ENCODE measurements at places on chromosomes 4 and X. TPM values are rescaled to one million over a fixed set of nuclear protein-coding genes. Genes with fewer than 3 reads are reported as not detected.

The SLC4A4 gene
- total RNA-seq: 12.5 TPM

The ZC4H2 gene
- total RNA-seq: 4.7 TPM

The NKX1-1 gene
- total RNA-seq: not detected

The NDUFB11 gene
- total RNA-seq: 55.3 TPM

The CRMP1 gene
- under 0.01 TPM for total RNA-seq

The PRKG2 gene
- 0.64 TPM for total RNA-seq

The BEND2 gene
- not detected for total RNA-seq

The LRIT3 gene
- under 0.01 TPM for total RNA-seq

DNA sequence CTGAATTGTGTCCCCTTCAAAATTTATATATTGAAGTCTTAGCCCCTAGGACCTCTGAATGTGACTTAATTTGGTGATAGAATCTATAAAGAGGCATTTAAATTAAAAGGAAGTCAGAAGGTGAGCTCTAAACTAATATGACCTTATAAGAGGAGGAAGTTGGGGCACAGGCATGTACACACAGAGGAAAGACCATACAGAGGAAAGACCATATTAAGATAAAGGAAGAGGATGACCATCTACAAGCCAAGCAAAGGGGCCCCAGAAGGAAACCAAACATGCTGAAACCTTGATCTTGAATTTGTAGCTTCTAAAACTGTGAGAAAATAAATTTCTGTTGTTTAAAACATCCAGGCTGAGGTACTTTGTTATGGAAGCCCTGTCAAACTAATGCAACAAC lies 26.9 kb upstream of the CYBB start:
- DNase-seq: no peak

GRCh38 chrX:40008791-40009461 lies 88.8 kb downstream of the BCOR start:
- no peak for DNase-seq

DNA sequence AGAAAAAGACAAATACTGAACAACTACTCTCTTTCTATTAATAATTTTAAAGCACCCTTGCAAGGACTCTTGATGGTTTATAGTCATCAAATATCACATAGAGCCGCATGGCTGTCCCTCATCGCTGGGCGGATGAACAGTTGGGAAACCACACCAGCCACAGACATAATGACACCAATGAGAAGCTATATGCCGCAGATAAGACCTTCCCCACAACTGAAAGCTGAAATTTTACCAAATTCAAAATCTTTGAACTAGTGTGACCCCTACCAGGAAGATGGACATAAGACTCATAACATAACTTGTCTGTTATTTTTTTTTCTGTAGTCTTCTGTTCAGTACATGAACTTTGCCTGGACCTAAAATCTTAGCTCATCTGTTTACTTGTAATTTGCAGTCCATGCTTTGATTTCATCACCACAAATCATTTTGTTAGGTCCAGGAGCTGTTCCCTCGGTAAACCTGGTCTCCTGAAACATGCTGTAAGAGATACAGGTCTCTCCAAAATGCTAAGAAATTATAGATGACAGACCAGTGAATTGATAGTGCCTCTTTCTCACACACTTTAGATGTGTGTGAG lies 157.3 kb upstream of the RAPGEF2 start:
- no peak for DNase-seq

GRCh38 chrX:69185141-69185540 lies 19.9 kb upstream of the PJA1 start:
- no peak for DNase-seq

All from fibroblast of villous mesenchyme (primary cell).